ENCODE measurements at places on chromosomes 4 and X.
A peak's percentile ranks its signal among the peaks of the same experiment; 100 is the strongest.

GRCh38 chrX:73561801-73562200, 1.2 kb upstream of the CHIC1 start:
- DNase-seq: no peak

- no peak for DNase-seq
Observed at GRCh38 chr4:182918044-182918607, 940 bp upstream of the DCTD start.

GRCh38 chr4:29307256-29307655, 1412.9 kb upstream of the PCDH7 start:
- no peak for DNase-seq

DNA sequence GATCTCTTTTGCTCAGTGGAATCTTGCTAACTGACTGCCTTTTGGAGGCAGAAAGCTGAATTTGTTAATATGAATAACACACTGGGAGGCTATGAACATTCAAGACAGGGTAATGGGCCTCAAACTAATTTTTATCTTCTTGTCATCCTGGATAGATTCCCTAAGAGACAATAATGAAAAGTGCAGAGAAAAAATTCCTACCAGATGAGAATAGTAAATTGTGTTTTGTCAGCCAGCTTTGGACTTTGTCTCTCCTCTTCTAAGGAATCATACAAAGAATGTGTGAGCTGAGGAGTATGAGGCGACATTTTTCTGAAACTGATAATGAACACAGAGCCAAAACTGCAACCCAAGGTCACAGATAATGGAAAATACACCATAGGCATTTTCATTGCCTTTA, 649.3 kb downstream of the IQCM start:
- no peak for DNase-seq

- no peak for DNase-seq
Observed at GRCh38 chr4:142480244-142480643, 365.9 kb downstream of the INPP4B start.

- peak; percentile 18 for DNase-seq
Observed at GRCh38 chr4:22500128-22500611, 15.7 kb downstream of the ADGRA3 start.

DNA sequence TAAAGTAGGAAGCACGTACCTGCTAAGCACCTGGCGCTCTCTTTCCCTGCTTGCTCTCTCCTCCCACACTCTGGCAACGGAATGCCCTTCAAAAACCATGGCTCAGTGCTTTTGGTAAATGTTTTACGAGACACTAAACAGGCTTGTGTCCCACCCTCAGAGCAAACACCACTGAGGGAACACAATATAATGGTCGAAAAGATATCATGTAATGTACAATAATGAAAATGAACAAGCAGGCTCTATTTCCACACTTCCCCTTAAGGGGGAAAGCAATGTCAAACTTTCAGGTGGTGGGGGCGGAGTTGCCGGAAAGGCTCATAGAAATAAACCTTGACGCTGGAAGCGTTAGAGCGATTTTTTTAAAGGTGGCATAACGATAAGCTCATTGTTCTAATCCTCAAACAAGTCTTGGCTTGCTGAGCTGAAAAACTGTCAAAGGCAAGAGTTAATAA, 115.1 kb downstream of the RBM47 start:
- DNase-seq: no peak

- DNase-seq: no peak
Observed at GRCh38 chrX:43166874-43167273, 388.9 kb upstream of the PPP1R2C start.

DNA sequence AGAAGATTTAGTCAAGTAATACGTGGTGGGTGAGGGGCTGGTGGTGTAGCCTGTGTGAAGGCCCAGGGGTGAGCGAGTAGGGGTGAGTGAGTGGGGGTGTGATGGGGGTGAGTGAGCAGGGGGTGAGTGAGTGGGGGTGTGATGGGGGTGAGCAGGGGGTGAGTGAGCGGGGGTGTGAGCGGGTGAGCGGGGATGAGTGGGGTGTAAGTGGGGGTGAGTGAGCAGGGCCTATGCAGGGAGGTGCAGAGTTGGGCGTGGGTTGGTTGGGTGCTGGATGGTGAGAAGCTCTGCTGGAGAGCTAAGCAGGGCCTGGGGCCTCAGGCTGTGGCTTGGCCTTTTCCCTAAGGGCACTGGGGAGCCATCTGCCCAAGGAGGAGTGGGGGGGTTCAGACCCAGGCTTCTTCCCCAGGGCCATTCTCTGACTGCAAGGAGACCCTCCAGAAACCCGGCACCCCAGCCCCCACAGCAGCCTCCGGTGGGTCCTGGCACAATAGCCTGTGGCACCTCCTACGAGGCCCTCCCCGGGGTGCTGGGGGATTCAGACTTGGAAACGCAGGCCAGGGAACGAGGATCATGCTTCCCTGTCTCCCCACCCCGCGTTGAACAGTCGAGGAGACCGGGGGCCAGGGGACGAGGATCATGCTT, 30.4 kb downstream of the SH3TC1 start:
- no peak for DNase-seq

DNA sequence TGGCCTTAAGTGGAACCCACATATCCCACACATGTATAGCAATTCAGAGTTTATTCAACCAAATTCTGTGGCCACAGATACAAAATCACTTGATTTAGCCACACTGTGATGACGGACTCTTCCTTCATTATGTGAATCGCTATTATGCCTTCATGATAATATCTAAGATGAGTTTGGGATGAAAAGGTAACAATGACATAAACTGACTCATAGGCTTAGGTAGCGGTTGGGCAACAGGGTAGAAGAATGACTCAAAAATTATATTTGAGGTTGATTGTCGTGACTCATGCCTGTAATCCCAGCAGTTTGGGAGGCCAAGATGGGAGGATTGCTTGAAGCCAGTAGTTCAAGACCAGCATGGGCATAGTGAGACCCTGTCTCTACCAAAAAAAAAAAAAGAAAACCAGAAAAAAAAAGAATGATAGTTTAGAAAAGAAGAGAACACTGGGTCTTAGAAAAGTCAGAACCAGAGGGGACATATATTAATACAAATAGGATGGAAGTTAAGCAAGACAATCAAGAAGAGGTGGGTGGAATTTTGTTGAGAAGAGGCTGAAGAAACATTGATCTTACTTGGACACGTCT, 70.4 kb upstream of the USP9X start:
- DNase-seq: no peak

DNA sequence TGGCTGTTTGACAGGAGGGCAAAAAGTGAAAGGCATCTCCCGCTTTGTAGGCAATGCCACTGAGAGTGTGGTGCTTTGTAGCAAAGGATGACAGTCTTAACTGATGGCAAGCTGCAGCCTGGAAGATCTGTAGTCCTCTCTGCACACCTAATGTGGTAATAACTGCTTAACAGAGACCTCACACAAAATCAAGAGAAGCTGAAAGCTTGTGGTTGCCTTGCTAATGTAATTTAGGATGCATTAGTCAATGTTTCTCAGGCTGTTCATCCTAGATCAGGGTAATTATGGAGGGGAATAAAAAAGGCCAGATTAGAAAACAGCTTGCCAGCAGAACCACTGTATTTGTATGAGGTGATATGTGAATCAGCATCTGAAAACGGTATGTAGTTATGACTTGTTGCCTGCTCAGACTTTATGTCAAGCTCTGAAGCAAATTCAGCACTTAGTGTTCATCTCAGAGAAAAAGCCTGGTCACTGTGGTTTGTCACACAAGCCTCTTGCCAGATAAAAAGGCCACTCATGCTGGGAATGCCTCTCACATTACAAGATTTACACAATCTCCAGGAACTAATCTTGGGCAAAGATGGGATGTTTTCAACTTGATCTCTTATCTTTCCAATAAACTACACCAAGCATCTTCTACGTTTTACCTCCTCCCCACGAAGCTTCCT, 130.8 kb downstream of the ENOX2 start:
- DNase-seq: no peak

GRCh38 chrX:74853255-74853654, 72.0 kb downstream of the NEXMIF start:
- no peak for DNase-seq

GRCh38 chrX:148700021-148700420, 199.6 kb downstream of the AFF2 start:
- DNase-seq: no peak

GRCh38 chr4:90127706-90128345, 632 bp downstream of the CCSER1 start:
- no peak for DNase-seq

DNA sequence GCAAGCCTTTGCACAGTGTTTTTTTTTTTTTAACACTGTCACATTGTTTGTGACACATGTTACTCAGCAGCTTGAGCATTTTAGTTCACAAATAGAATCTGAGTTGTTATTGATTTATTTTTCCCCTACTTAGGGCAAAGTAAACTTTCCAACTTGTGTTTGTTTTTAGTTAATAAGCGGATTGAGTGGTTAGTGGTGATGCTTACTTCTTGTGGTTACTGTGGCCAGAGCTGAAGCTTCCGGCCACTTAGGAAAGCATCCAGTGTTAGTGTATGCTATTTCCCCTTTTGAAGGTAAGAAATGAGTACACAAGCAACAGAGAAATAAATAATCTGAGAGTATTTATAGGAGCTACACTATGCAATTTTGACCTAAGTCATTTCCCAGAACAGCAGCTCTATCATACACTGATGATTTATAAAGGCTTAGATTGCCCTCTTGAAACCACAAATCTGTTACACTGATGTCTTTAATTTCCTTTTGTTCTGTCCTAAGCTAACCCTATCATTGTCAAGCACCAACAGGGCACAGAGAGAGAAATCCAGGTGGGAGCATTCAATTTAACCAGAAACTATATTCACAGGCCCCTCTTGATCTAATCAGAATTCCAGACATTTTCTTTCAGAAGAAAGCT, 2464.6 kb downstream of the PCDH7 start:
- no peak for DNase-seq

- DNase-seq: no peak
Observed at GRCh38 chr4:173535957-173536356, 5.9 kb upstream of the HAND2 start.
